ENCODE measurements at places on chromosomes 12 and 14.
A peak's percentile ranks its signal among the peaks of the same experiment; 100 is the strongest.

- no peak for DNase-seq
Measured at GRCh38 chr14:92253381-92253894, 69.5 kb upstream of the SLC24A4 start.

DNA sequence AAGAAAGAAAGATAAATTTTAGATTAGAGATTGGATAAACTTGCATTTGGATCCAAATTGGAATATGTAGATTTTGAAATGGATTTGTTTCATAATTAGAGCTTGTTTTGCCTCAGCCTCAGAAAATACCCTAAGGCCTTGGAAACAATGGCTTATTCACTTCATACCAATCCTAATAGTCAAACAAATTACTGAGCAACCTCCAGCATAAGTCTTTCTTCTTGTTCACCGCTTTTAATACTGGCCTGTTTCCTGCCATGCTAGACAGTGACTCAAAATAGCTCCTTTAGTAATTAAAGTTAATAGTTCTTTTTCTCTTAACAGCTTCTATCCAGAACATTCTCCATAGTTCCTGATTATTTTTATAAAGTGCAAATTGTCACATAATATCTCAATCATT lies 110.9 kb upstream of the DNM1L start:
- no peak for DNase-seq

DNA sequence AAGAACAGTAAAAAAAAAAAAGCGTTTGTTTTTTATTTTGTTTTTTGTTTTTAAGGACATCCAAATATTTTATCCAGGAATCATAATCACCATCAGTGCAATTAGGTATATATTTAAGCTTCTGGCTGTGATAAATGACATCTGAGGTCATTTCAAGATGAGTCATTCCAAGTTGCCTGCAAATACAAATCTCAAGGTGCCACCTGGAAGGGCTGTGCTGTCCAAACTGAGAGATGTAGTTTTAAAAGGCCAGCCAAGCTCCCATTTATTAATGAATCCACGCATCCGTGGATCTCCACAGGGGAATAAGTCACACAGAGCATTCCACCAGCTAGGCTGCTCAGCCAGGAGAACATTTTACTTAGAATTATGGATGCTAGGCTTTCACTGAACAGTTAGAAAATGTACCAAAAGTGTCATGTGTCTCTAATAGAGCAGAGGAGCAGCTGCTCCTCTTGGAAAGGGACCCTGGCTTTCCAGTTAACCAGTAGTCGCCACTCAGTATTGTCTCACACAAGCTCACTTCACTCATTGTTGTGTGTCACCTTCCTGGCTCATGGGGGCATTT lies 1151.4 kb upstream of the TMEM132C start:
- DNase-seq: no peak

DNA sequence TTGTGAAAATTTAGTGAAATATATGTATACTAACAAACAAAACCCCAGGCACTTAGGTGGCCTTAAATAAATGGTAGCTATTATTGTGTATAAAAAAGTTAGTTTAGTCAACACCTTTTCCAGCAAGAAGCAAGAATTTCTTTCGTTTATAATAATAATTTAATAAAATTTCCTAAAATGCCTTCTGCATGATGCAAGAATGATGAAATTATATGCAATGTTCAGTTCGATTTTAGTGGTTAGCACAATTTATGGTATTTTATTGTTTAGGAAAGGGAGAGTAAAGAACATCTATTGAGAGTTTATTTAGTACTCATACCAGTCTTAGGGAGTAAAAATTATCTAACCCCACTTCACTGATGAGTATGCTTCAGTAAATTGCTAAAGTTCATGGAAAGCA lies 290.8 kb downstream of the APAF1 start:
- DNase-seq: no peak

- DNase-seq: no peak
Measured at GRCh38 chr14:22811722-22812121, 3.5 kb downstream of the SLC7A7 start.

- DNase-seq: no peak
Measured at GRCh38 chr12:20527417-20528163, 159.3 kb downstream of the PDE3A start.

GRCh38 chr12:12010277-12011039 lies 60.3 kb upstream of the BCL2L14 start:
- DNase-seq: peak; percentile 44

DNA sequence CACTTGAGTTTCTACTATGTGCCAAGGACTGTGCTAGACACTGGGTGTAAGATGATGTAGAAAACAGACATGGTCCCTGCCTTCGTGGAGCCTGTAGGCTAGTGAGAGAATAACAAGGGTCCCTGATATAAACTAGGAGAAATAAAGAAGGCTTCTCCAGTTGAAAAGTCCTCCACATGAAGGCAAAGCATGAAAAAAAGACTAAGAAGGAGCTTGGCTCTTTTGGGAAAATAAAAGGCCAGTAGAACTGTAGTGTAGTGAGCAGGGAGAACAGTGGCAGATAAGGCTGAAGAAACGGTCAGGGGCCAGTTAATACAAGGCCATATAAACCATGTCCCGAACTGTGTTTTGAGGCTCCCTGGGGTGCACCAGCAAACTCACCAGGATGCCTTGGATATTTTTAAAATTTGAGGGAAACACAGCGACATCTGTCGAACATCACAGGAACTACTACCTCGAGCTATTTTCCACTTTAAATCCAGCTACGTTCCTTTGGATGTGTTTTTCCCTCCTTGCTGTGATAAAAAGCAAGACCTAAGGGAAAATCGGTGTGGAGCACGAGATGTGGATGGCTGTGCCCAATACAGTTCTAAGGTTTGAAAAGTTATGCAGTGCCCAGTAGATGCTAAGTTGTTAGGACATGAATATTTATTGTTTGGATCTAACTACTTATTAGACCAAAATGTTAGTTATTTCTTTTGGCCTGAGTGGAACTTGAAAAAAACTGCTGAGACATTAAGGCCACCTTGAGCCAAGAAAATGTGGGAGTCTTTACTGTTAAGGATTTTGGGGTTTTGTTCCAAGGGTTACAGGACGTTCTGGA lies 8.5 kb upstream of the CFL2 start:
- peak; percentile 1 for DNase-seq

GRCh38 chr12:6627616-6628015 lies 8.1 kb downstream of the LPAR5 start:
- DNase-seq: no peak

DNA sequence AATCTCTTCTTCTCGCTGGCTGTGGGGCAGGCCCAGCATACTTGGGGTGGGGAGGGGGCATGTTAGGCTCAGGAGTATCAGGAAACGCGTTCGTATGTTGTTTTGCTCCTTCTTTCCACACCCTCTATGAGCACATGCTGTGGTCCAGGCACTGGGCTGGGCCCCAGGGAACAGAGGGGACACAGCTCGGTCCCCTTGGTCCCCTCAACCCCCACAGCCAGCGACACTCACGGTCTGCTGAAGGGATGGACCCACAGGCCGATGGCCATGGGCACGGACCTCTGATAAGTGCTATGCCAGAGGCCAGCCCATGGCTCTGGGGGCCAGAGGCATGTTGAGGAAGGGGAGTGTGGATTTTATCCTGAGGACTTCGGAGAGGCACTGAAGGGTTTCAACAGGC lies 6.2 kb downstream of the IFI27 start:
- DNase-seq: no peak

- DNase-seq: no peak
Measured at GRCh38 chr12:92608151-92609091, 94.4 kb upstream of the PLEKHG7 start.

DNA sequence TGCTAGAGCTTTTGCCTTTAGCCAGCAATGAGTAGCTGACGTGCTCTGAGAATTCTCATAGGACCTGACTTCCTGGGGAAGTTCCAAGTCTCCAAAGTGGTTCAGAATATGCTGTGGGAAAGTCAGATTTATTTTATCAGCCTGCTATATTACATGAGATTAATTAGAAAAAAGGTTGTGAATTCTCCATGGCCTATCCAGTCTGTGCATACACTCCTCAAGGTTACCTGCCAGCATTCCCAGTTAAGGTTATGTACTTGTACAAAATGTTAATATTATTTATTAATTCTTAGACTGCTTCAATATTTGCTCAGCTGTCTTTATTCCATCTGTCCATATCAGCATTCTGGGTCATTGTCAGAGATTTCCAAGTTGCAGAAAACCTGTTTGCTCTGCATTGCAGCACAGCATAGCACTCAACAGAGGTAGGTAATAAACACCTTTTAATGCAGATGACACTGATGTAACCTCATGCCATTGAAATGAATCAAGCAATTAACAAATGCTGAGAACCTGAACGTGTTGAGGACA lies 2.7 kb upstream of the SEL1L start:
- DNase-seq: no peak

- no peak for DNase-seq
Measured at GRCh38 chr14:74586681-74587362, 25.2 kb downstream of the LTBP2 start.

- DNase-seq: no peak
Measured at GRCh38 chr14:69532561-69533340, 41.9 kb downstream of the CCDC177 start.

DNA sequence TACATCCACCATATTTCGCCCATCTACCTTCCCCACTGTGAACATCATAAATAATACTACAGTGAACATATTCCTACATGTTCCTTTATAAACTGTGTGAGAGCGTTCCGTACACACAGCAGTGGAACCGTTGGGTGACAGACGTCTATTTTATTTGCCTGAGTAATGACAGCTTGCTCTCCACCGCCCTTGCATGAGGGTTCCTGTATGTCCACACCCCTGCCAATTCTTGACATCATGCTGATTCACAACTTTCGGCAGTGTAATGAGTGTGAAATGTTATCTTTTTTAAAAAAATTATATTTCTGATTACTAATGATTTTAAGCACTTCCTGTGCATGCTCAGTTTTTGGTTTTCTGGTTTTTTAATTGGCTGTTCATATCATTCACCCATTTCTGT lies 4.3 kb upstream of the RAD52 start:
- DNase-seq: no peak

DNA sequence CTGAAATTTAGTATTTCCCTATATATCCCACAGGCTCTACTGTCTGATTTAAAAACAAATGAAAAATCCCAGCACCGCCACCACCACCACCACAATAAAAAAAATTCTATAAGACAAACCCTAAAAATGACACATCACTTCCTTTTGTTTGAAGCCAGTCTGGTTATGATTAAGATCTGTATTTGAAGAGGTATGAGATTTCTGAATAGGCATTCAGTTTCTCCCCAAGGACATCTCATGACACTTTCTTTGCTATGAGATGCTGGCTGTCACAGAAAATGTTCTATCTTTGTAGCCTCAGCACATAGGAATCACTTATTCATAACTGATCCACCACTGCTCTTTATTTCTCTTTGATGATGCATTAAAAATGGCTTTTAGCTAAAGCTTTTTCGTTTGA lies 1071.0 kb downstream of the SLC6A15 start:
- DNase-seq: no peak

DNA sequence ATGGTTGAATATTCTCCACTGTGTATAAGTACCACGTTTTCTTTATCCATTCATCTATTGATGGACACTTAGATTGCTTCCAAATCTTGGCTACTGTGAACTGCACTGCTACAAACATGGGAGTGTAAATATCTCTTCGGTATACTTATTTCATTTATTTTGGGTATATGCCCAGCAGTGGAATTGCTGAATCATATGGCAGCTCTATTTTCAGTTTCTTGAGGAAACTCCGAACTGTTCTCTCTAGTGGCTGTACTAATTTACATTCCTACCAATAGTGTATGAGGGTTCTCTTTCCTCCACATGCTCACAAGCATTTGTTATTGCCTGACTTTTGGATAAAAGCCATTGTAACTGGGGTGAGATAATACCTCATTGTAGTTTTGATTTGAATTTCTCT lies 623.1 kb upstream of the LRFN5 start:
- no peak for DNase-seq

DNA sequence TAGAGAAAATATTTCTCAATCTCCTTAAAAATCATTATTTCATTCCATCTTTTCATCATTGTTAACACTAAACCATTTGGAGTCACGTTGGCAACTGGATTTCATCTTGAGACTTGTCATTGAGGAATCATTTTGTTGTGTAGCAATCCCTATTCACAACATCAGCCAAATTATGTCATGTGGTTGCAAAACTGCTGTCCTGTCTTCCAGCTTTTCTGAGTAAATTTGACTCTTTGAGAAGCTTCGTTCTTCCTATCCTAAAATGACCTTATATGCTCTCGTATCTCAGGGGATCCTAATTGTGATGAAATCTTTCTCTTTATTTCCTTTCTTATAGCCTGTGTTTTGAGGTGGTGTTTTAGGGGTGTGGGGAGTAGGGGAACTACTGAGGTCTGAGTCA lies 30.6 kb upstream of the KICS2 start:
- DNase-seq: no peak

DNA sequence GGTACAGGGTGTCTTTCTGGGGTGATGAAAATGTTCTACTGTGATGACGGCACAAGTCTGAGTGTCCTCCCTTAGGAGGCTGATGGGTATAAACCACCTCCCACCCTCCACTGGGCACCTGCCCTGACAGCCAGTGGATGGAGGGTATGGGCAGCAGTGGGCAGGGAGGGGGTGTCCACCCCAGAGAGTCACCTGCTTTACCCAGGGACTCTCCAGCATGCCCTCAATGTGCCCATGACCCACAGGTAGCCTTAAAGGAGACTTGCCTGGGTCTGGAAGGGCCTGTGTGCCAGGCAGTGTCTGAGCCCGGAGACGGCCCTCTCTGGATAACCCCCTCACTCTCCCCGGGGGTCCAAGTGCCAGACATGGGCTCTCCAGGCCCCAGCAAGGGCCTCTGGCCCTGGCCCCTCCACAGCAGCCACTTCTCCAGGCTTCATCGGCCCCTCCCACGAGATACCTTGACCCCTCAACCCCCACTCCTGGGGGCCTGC lies 38.8 kb downstream of the CCNK start:
- no peak for DNase-seq

DNA sequence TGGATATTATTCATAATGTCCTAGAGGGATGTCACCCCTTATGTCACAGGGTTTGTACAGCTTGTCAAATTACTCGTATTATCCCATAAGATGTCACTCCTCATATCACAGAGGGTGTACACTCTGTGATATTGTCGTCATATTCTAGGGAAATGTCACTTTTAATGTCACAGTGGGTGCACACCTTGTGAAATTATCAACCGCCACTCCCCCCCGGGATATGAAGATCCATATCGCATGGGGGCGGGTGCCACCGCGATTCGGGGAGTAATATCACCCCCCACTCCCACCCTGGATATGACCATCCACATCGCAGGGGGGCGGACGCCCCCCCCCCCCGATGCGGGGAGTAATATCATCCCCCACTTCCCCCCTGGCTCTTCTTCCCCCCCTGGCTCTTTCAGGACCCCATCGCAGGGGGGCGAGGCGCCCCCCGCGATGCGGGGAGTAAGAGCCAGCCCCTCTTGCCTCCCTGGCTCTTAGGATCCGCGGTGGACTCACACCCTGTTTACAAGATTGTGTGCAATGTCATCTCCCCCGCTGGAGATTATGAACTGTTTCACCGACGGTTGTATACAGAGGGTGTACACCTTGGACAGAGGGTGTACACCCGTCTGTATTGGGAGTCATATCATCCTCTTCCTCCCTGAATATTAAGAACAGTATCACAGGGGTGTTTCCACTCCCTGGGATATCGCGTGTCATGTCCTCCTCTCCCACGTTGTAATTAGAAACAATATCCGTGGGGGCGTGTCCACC lies 92.8 kb downstream of the FRMD6 start:
- DNase-seq: no peak

All from activated T-helper 1 cell treated with anti-CD3 and anti-CD28 coated beads, Interleukin-2, amount 50 U/mL, for 16 hours (primary cell).